ENCODE measurements at places on chromosomes 1 and 21.

DNA sequence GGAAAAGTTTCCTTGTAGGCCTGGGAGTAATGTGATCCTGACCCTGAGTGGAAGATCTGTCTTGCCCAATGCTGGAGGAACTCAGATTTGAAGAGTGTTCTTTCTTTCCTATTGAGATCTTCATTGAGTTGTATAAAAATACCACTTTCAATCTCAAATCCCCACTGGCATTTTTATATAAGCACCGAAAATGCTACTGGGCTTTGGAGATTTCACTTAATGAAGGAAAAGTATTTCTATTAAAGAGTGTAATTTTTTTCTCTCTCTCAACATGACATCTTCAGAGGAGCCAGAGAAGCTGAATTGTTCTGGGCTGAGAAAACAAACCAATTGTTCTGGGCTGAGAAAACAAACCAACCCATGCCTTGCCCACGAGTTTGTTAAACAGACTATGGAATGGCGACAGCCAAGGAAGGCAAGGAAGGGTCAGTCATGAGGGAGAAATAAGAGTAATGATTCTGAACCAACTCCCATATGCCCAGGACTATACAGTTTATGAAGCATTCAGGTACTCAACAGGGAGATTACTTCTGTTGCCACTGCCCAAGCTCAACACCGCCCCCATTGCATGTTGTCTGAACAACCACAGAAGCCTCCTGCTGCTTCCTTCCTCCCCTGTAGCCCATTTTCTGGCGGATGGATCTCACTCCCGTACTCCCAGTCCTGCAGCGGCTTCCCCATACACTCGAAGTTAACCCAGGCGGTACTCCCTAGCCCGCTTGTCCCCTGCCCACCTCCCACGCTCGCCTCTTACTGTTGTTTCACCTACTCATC, 103.2 kb downstream of the BEND5 start:
- no peak for DNase-seq

DNA sequence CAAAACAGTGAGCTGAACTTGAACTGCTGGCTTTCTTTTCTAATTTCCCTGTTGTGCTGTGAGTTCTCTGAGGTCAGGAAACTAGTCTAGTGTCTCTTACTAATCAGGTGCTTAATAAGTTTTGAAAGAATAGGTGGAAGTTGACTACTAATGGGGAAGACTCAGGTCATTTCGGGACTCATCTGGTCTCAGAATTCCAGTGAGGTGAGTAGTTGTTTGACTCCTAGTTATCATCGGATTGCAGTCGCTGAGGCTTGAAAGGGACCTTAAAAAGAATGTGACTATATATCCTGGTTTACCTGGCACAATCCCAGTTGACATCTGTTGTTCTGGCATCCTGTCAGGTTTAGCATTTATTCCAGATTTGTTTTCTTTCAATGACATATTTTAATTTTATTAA, 81.4 kb upstream of the SPAG17 start:
- no peak for DNase-seq

- DNase-seq, result no peak
Measured at GRCh38 chr1:1101503-1101902, 14.4 kb downstream of the C1orf159 start.

DNA sequence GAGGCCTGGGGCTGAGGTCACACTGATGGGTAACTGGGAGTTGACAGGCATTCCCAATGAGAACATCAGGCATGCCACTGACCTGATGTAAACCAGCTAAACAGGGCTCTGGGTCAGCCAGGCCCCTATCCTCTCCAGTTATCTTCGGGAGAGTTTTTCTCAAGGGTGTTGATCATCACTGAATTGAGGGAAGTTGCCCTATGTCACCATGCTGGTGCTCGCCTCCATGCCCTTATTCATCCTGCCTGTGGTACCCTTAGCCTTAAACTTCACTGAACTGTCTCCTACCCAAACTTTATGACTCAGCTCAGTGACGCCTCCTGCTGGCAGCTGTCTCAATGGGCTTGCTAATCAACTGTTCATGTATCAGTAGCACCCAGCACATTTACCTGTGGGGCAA, 80.7 kb upstream of the TNR start:
- DNase-seq, result no peak

GRCh38 chr1:159795534-159795933, 6.6 kb upstream of the FCRL6 start:
- no peak for DNase-seq

All from AG04450 (cell line).